Caki2 (cell line): ENCODE measurements at places on chromosomes 6 and 20. TPM values are rescaled to one million over a fixed set of nuclear protein-coding genes. Genes with fewer than 3 reads are reported as not detected.

DNA sequence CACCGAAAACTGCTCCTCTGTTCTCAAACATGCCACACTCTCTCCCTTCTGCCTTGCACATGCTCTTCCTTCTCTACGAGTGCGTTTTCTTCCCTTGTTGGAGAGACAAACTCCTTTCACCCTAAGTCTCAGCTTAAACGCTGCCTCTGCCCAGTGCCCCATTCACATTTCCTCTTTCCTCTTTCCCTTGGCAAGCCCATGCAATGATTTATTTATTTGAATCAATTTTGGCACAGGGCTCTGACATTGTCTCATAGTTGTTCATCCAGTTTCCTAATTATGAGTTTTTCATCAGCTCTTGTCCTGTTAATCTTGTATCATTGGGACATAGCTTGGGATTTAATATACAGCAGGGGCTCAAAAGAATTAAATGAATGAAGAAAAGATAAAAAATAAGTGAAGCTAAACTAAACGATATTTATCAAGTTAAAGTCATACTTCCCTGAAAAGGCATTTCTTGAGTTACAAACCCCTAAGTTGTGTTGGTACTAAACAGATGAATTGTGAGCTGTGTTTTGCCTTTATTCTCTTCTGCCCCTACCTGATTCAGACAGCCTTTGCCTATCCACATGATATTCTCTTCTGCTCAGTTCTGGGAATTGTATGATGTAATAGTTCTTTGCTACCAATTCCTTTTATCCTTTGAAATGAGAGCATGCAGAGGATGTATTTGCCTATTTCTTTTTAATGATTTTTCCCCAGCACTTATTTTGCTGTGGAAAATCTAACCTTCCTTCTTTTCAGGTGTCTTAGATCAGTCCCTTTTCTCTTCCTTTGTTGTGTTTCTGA, 704.4 kb downstream of the UTRN start:
- DNase-seq = no peak

BPIFB2 gene
- not detected in 2 replicates for total RNA-seq

RSPH4A gene
- total RNA-seq = not detected in 2 replicates

GRCh38 chr6:1777921-1778685, 168.4 kb downstream of the FOXC1 start:
- no peak for DNase-seq

CALHM4 gene
- not detected in 2 replicates for total RNA-seq

DNA sequence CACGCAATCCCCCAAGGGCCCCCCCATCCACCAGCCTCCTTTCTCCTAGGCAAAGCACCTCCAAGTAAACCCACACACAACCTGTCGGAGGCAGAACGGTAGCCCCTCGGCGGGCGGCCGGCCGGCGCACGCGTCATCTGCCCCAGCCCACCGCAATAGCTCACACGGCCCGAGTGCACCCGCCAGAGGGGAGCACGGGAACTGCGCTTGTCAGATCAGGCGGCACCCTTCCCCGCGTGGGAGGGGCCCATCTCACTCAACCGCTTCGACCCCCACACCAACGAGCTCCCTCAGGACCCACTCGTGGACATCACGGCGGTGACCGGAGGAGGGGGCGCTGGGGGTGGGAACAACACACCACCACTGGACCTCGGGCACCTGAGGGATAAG, 767.9 kb upstream of the DEFB115 start:
- no peak for DNase-seq

GHRH gene
- not detected in 2 replicates for total RNA-seq

TRDN gene
- not detected in 2 replicates for total RNA-seq

TINAG gene
- total RNA-seq = 62.1 and 114 TPM in 2 replicates

DNA sequence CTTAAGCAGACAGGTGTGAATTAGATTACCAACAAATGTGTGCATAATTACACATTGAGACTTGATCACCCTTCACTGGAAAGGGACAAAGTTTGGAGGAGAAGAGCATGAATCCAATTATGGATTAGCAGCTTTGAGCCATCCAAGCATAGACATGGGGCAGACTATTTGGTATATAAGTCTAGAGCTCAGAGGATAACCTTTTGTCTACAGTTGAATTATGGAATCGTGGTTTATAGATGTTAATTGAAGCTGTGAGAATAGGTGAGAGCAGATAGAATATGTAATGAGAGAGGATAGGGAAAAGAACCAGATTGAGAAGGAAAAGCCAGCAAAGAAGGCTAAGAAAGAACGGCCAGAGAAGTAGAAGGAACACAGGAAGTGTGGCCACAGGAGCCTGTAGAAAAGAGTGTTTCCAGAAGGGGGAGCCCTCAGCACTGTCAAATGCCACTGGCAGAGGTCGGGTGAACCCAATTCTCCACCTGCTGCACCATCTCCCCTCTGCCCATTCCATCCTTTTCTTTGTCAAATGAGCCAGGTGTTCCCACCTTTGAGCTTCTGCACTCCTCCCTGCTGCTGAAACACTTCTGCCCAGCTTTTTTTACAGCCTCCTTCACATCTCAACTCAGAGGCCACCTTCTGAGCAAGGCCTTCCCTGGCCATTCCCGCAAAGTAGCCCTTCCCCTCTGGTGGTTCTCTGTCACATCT, 7.3 kb downstream of the DNTTIP1 start:
- DNase-seq = peak; percentile 64

PAK5 gene
- total RNA-seq = not detected in 2 replicates

TNNC2 gene
- total RNA-seq = not detected in 2 replicates

GRCh38 chr6:156654919-156655918, 122.0 kb upstream of the ARID1B start:
- DNase-seq = no peak

HTR1E gene
- total RNA-seq = not detected in 2 replicates

DNA sequence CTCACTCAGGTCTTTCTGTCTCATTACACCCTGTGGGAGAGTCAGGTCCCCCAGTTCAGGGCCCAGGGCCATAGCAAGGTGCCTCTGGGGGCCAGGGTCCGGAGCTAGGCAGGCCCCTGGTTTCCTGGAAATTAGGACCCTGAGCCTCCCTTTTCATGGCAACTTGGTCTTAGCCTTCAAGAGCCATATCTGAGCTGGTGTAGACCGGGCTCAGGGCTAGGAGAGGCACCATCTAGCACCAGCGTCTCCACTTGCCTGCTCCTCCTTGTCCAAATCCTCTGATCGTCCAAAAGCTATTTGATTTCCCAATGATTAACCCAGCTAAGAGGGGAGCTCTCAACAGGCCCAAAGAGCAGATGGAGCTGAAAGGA, 5.6 kb downstream of the MDFI start:
- no peak for DNase-seq

BPI gene
- not detected in 2 replicates for total RNA-seq

DNA sequence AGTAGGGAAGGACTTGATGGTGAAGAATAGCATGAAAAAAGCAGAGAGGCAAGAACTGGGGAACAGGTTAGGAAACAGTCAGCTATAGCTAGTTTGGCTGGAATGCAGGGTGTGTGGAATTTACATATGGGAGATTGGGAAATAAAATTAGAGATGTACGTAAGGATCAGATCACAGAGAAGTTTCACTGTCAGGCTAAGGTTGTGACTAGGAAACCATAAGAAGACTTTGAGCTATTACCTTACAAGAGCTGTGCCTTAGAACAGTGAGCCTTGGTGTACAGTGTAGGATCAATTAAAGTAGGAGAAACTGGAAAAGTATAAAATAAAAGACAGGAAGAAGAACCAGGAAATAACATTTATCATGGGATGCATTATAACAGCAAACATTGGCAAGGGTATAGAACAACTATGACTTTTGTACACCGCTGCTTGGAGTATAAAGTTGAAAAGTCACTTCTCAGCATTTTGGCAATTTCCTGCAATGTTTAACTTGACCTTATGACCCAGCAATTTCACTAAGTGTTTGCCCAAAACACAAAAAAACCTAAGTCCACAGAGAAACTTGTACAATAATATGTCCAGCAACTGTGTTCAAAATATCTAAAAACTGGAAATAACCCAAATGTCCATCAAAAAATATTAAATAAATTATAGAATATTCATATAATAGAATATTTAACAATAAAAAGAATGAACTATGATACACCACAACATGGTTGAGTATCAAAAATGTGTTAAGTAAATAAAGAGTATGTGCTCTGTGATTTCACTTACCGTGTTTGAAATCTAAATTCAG, 31.2 kb upstream of the SPTLC3 start:
- DNase-seq = no peak

GRCh38 chr6:167469101-167469500, 144.2 kb downstream of the TTLL2 start:
- no peak for DNase-seq

SOBP gene
- 0.51 TPM in 1 of 2 replicates, not detected in the other for total RNA-seq

DNA sequence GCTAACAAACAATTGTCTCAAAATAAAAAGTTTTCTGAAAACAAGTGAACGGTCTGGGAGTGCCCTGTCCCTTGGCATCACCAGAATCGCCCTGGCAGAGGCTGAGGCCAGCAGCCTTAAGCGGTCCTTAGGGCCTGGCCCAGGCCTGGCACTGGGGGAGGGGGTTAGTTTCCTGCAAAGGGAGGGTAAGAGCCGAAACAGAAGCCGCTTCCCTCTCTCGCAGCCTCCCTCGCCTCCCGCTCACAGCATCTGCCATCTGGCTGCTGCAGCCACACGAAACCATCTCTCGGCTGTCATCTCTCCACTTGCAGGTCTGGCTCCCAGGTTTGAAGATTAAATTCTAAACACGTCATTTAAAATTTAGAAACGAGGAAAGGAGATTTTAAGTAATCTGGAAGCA, 31.5 kb downstream of the PMEPA1 start:
- DNase-seq = no peak

GRCh38 chr6:26414281-26414680, 12.2 kb downstream of the BTN3A1 start:
- peak; percentile 31 for DNase-seq

GRCh38 chr6:119676230-119676629, 326.7 kb upstream of the MAN1A1 start:
- DNase-seq = no peak

SLC25A27 gene
- total RNA-seq = 4.6 and 7.6 TPM in 2 replicates

GRCh38 chr6:127176146-127176545, 57.7 kb downstream of the RSPO3 start:
- DNase-seq = peak; percentile 16

RAB32 gene
- 129 and 163 TPM in 2 replicates for total RNA-seq

ZFP64 gene
- 2.0 and 4.9 TPM in 2 replicates for total RNA-seq

MC3R gene
- not detected in 2 replicates for total RNA-seq

DNA sequence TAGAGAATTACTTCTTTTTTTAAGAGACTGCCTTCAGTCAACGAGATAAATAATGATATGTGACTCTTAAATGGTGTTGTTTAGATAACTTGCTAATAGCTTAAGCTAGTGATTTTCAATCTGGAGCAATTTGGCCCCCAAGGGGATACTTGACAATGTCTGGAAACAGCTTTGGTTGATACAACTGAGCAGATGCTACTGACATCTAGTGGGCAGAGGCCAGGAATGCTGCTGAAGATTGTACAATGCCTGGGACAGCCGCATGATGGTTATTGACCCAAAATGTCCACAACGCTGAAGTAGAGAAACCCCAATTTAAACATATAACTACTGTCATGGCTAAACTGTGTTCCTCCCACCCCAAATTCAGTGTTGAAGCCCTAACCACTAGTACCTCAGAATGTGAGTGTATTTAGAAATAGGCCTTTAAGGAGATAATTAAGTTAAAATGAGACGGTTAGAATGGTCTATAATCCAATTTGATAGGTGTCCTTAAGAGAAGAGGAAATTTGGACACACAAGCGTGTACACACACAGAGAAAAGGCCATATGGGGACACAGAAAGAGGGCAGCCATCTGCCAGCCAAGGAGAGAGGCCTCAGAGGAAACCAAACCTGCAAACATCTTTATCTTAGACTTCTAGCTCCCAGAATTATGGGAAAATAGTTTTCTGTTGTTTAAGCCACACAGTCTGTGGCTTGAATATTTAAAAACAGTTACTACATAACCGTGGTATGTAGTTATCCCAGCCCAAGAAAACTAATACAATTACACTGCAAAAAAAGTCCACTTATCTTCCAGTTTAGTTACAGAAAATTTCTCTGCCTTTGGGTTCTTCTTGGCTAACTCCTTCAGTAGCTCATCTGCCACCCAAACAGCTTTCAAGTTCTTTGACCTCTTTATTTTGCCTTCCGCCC, 22.2 kb downstream of the RWDD2A start:
- peak; percentile 34 for DNase-seq
